ENCODE measurements at places on chromosomes 5 and 9.

- no peaks in the 10 kb centered on the region for H3K36me3 ChIP-seq
- no peak overlapping the region for H3K27ac ChIP-seq
- DNase-seq: no peak
- H3K27me3 ChIP-seq: peaks cover 4% of the 10 kb centered on the region
- no peak overlapping the region for H3K4me3 ChIP-seq
Measured at GRCh38 chr5:35919191-35919590, 19.2 kb downstream of the CAPSL start.

GRCh38 chr5:88888848-88889188, 5.8 kb upstream of the MEF2C start:
- peak overlapping the region; percentile 58 for H3K4me3 ChIP-seq
- DNase-seq: no peak
- H3K36me3 ChIP-seq: no peaks in the 10 kb centered on the region
- H3K27me3 ChIP-seq: no peaks in the 10 kb centered on the region

- H3K36me3 ChIP-seq: no peaks in the 10 kb centered on the region
- H3K4me3 ChIP-seq: no peak overlapping the region
- DNase-seq: no peak
- no peak overlapping the region for H3K27ac ChIP-seq
Measured at GRCh38 chr5:174198541-174198940, 153.0 kb downstream of the NSG2 start.

GRCh38 chr5:85814596-85814995, 803.1 kb upstream of the COX7C start:
- no peak overlapping the region for H3K4me3 ChIP-seq
- DNase-seq: no peak
- H3K27me3 ChIP-seq: no peaks in the 10 kb centered on the region
- H3K36me3 ChIP-seq: no peaks in the 10 kb centered on the region
- H3K27ac ChIP-seq: no peak overlapping the region

Measured in H1 (cell line).